ENCODE measurements at places on chromosomes 1 and 21. TPM values are rescaled to one million over a fixed set of nuclear protein-coding genes. Genes with fewer than 3 reads are reported as not detected.

Gene FNDC5
- total RNA-seq = not detected

Gene KCNH1
- not detected for total RNA-seq

Gene EIF3I
- total RNA-seq = 196 TPM

Gene CDA
- total RNA-seq = not detected

Gene CLDN17
- not detected for total RNA-seq

Data from T-helper 1 cell treated with Interleukin-12 subunit alpha and Interleukin-12 subunit beta and Interleukin-4 antibody, amounts not matched to agents 30 ng/mL and 1 ng/mL, for 36 hours (primary cell).